ENCODE measurements at places on chromosomes 11 and 22.

DNA sequence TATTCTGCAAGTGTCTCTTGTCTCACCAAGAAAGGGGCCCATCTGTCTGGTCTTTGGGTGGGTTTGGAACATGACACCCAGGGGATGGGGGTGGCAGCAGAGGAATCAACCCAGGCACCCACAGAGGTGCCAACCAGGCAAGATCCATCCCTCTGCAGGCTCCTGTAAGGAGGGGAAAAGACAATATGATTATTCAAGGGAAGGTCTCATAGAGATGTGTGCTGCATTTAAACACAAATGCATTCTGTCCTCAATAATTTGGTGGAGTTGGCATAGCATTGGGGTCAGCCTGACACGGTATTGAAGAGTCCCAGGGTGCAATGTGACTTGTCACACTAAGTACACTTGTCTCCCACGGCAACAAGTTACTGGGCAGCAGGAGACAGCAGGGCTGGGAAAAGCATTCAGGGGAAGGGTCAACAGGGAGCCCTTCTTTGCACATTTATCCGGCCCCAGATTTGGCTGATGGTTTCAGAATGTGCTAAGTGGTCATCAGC, 33.1 kb upstream of the SPON1 start:
- no peak for DNase-seq

DNA sequence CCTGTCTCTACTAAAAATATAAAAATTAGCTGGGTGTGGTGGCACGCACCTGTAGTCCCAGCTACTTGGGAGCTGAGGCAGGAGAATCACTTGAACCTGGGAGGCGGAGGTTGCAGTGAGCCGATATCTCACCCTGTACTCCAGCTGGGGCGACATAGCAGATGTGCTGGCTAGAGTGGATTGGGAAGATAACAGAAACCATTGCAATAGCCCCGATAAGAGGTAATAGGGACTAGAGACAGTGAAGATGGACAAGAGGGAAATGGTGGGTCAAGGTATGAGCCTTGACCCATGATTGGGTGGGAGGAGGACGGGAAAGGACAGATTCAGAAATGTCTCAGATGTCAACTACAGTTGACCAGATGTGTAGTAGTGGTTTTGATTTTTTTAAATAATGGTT, 6.1 kb downstream of the SWAP70 start:
- no peak for DNase-seq

DNA sequence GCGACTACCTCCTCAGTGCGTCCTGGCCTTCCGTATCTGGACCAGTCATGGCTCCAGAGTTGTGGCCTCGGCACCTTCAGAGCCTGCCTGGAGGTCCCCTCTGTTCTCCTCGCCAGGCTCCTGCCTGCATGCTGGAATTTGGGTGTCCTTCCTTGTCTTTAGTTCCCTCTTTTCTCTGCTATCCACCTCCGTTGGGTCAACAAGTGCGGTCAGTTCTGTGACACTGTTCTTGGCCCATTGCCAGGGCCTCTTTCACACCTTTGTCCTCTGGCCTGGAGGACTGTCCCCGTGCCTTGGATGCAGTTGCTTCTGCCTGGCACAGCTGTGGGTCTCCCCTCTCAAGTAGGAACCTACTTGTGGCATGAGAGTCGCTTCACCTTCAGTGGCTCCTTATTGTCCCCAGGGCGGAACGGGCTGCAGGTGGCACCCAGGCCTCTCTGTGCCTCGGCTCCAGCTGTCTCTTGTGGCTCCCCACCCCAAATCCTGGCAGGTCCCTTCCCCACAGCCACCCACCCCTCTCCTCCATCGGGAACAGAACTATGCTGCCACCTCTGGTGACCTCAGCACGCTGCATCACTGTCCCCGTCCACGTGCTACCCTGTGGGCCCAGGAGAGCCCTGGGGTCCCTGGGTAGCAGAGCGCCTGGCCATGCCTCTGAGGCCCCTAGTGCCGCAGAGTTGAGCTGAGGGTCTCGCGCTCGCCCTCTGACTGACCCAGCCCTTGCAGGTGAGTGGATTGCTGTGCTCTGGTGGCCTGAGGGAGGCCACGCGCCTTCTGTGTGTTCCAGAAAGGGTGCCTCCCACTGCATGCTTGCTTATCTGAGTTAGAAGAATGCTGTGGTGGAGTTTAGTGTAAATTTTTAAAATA, 4.7 kb downstream of the DGCR8 start:
- DNase-seq = no peak

- no peak for DNase-seq
Observed at GRCh38 chr11:46729110-46730027, 10.4 kb downstream of the F2 start.

DNA sequence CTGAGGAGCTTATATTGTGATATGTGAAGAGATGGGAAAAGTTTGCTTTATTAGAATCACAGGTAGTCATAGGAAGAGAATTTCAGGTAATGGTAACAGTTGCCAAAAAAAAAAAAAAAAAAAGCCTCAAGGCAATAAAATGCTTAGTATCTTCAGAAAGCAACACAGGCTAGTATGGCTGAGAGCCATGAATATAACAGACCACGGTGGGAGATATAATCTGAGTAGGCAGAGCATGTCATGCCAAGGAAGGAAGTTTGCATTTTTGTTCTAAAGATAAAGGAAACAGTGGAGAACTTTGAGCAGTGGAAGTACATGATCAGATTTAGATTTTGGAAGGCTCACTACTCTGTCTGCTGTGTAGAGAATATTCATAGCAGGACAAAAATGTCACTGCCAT, 211.4 kb downstream of the ETS1 start:
- DNase-seq = no peak

- DNase-seq = no peak
Observed at GRCh38 chr11:130831506-130831905, 84.8 kb downstream of the SNX19 start.

- DNase-seq = no peak
Observed at GRCh38 chr22:31241936-31242335, 29.8 kb downstream of the LIMK2 start.

DNA sequence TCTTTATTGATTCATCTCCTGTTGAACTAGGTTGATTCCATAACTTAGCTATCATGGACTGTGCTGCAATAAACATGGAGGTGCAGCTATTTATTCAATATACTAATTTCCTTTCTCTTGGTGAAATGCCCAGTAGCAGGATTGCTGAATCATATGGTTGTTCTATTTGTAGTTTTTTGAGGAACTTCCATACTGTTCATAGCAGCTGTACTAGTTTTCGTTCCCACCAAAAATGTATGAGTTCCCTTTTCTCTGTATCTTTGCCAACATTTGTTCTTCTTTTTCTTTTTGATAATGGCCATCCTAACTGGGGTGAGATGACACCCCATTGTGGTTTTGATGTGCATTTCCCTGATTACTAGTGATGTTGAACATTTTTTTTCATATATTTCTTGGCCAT, 87.2 kb upstream of the NAV2 start:
- DNase-seq = no peak

DNA sequence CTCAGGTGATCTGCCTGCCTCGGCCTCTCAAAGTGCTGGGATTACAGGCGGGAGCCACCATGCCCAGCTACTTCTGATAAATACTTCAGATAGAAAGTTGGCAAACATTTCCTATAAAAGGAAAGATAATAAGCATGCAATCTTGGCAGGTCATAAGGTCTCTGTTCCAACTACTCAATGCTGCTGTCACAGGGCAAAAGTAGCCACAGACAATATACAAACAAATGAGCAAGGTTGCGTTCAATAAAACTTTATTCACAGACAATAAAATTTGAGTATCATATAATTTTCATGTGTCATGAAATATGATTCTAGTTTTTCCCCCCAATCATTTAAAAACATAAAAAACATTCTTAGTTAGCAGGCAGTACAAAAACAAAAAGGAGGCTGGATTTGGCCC, 53.1 kb upstream of the CLNS1A start:
- DNase-seq = no peak

DNA sequence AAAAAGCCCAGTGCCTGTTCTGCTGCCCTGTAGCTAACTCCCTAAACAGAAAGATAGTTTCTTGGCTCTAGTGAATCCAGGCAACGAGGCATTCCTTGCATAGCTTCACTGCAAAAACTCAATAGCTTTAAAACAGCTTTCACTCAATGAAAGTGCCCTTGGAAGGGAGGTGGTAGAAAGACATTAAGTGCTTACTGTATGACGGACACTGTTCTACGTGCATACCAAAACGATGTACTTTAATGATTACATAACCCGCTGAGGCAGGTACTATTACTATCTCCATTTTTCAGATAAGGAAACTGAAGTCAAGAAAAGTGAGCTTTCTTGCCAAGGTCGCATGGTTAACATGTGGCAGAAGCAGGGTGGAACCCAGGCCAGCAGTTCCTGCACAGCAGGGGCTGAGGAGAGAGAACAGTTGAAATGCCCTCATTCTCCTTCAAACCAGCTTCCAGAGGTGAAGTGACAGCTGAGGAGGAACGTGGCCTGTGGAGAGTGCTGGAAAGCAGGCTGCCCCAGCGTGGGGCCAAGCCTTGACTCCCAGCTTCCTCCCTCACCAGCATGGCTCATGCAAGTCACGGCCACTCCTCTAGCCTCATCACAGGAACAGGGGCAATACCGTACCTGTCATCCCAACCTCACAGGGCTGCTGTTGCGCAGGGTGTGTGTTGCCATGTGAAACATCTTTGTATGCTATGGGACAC, 227.5 kb upstream of the NARS2 start:
- DNase-seq = no peak

- no peak for DNase-seq
Observed at GRCh38 chr22:30127749-30128166, 47.5 kb downstream of the HORMAD2 start.

DNA sequence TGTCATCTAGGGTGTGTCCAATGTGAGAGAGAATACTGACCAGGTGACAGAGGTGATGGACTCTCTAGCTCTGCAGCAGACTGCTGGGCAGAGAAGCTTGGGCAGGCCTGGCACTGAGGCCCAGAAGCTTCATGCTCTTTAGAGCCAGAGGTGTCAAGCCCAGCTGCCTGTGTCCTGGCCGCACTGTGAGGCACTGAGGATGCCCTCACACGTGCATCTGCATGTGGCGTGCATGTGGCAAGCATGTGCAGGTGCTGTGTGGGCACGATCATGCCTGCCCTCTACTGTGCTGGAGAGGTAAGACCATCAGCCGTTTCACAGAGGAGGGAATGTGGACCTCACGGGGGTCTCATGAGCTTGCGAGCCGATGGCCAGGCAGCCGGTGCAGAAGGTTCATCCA, 15.8 kb upstream of the TXNRD2 start:
- DNase-seq = no peak

GRCh38 chr22:10780281-10780680, 4747.7 kb upstream of the OR11H1 start:
- no peak for DNase-seq

GRCh38 chr11:68414496-68415221, 45.9 kb upstream of the PPP6R3 start:
- no peak for DNase-seq

- no peak for DNase-seq
Observed at GRCh38 chr11:134425816-134426536, 13.9 kb upstream of the B3GAT1 start.

DNA sequence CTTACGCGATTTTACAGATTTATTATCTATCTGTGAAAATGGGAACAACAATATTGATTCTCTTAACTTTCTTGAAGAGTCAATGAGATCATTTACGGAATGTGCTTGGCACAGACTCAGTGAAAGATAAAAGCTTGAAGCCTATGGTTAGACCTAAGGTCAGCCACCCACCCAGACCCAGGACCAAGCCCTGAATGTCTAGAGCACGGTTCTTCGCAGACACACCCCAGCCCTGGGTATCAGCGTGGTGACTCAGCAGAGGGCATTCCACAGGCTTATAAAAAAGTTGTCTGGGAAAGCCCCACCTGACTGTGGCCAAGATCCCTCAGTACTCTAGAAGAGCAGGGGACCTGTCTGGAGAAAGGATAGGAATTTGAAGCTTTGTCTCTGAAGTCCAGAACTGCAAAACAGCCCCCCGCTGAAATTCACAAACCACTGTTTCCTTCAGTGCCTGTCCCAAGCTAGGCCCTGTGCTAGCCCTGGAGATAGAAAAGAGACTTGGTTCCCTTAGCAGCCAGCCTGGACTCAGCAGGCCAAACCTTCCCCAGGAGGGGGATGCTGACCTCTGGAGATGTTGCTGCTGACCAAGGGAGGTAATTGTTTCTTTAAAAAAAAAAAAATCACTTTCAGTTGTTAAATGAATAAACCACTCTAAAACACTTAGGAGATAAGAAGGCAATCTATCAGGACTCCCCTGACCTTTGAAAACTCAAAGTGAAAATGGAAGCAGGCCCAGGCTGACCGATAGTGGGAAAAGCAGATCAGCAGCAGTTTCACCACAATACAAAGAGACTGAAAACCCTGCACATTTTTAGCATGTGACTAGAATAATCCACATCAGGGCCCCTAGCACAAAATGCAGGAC, 114.0 kb downstream of the ABTB2 start:
- DNase-seq = no peak

GRCh38 chr22:19900707-19901436, 40.7 kb upstream of the COMT start:
- no peak for DNase-seq

GRCh38 chr11:8017894-8018483, 30.9 kb downstream of the EIF3F start:
- peak; percentile 5 for DNase-seq

DNA sequence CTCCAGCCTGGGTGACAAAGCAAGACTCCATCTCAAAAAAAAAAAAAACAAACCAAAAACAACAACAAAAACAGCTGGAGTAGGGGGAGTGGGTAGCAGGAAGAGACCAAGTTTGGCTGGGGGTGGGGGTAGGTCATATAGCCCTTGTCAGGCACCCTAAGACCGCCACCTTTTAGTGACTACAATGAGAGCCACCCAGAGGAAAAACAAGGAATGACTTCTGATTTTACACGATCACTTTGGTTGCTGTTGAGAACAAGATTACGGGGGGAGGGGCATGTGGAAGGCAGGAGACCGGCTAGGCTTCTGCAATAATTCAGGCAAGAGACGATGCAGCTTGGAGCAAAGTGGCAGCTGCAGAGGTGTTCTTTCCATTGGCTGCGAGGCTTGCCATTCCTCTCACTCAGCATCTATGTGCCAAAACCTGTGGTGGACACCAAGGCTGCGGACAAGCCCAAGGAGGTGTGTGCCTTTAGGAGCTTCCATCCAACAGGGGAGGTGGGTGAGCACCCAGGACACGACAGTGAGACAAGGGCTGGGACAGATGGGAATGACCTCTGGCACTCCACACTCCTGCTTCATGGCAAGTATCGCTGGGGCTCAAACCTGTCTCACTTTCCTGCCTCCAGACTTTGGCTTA, 1.7 kb downstream of the RPS19BP1 start:
- peak; percentile 30 for DNase-seq

DNA sequence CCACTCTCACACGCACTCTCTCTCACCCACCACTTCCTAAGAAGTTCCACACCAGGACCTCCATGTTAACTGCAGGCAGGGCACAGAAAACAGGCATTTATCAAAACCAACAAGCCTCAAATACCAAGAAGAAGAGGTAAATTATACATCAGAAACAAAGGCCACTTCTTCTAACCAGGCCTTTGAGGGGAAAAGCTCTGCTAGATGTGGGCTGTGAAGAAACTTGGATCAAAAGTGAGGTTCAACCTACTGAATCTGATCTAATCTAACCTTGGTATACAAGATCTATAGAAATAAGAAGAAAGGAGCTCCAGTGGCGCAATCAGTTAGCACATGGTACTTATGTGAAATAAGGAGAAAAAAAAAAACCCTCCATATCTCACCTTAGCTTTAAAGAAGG, 91.9 kb downstream of the FAM168A start:
- DNase-seq = no peak

GRCh38 chr11:61699737-61700160, 19.6 kb downstream of the DAGLA start:
- no peak for DNase-seq

GRCh38 chr11:36296884-36297543, 926 bp downstream of the PRR5L start:
- DNase-seq = no peak

GRCh38 chr11:72189455-72190250, 2.3 kb upstream of the FOLR1 start:
- no peak for DNase-seq

Measured in stimulated activated naive CD4-positive, alpha-beta T cell (primary cell).